CD4-positive, alpha-beta memory T cell (primary cell): ENCODE measurements at places on chromosomes 5 and 9.

GRCh38 chr9:127754099-127755060, 19.3 kb upstream of the TOR2A start:
- H3K27ac ChIP-seq: no peak overlapping the region
- peaks cover 48% of the 10 kb centered on the region for H3K36me3 ChIP-seq
- H3K4me1 ChIP-seq: no peaks in the 10 kb centered on the region
- no peak overlapping the region for H3K4me3 ChIP-seq

DNA sequence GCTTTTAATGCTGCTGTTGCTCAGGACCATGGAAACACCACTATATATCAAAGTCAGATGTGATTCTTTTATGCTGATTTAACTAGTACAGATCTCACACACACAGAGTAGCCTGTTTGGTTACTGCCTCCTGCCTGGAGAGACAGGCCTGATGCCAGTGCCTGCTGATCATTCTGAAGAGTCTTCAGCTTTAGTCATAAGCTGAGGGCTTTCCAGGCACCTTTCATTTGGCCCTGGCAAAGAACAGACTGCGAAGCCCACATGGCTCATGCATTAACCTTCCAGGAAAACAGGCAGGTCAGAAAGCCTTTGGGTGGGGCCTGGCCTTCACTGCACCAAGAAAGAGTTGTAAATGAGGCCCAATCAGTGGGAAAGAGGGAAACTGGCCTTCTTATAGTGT, 144.7 kb downstream of the SAXO1 start:
- no peaks in the 10 kb centered on the region for H3K27me3 ChIP-seq
- no peaks in the 10 kb centered on the region for H3K4me1 ChIP-seq
- no peaks in the 10 kb centered on the region for H3K36me3 ChIP-seq

DNA sequence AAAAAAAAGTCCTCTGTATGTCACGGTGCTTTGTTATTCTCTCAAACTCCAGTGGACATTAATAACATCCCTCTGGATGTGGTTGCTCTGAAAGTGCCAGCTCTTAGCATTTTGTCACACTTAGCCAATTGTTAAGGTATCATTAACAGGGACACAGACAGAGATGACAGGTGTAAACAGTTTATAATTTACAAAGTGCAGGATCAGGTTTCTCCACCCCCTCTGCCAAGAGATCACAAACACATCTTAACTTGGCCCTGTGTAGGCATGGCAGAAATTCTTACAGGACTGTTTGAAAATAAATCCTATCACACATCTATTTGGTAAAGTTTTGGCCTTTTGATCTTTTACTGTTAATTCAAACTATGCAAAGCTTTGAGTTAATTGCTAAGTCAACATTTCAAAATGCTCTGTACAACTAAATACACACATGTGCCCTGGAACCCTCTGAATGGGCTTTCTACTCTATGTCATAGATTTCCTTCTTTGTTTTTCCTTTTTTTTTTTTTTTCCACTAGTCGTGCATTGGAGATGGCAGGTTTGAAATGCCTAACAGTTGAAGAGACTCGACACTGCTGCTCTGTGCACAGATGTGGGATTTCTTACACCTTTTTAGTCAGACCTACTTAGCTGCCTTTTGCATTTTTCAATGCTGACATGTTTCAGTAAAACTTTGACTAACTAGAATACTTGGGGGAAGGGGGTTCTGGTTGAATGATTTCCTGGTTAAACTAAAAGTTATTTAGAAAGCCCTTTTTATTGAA, 41.7 kb downstream of the SEMA6A start:
- no peaks in the 10 kb centered on the region for H3K36me3 ChIP-seq
- no peak overlapping the region for H3K4me3 ChIP-seq
- H3K27ac ChIP-seq: no peak overlapping the region
- DNase-seq: no peak
- H3K4me1 ChIP-seq: no peaks in the 10 kb centered on the region

- H3K36me3 ChIP-seq: no peaks in the 10 kb centered on the region
- no peaks in the 10 kb centered on the region for H3K4me1 ChIP-seq
- no peak for DNase-seq
- H3K4me3 ChIP-seq: no peak overlapping the region
- no peak overlapping the region for H3K27ac ChIP-seq
- no peaks in the 10 kb centered on the region for H3K27me3 ChIP-seq
Observed at GRCh38 chr5:137315109-137315508, 184.0 kb downstream of the SPOCK1 start.

GRCh38 chr9:101027236-101027635, 1.3 kb upstream of the PLPPR1 start:
- no peaks in the 10 kb centered on the region for H3K27me3 ChIP-seq
- H3K4me1 ChIP-seq: no peaks in the 10 kb centered on the region
- no peak overlapping the region for H3K27ac ChIP-seq
- H3K36me3 ChIP-seq: no peaks in the 10 kb centered on the region
- DNase-seq: no peak

- no peaks in the 10 kb centered on the region for H3K27me3 ChIP-seq
- no peak for DNase-seq
- H3K4me1 ChIP-seq: no peaks in the 10 kb centered on the region
- H3K27ac ChIP-seq: no peak overlapping the region
- H3K36me3 ChIP-seq: no peaks in the 10 kb centered on the region
- H3K4me3 ChIP-seq: no peak overlapping the region
Observed at GRCh38 chr9:71858102-71858798, 52.7 kb downstream of the ABHD17B start.

DNA sequence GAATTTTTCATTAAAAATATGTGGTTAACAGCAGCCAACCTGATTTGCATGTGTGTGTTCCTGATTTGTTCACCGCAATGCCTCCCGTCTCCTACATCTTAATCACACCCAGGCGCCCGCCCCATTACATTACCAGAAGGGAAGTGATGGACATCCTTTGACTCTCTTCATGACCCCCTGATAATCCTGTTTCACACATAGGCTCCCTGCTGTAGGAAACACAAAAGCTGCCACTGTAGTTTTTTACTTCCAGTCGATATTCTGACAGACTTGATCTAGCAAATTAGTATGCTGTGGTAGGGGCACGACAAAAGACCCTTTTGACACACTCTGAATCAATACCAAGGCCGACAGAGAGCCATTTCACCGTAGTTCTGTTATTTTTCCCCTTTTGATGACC, 287.8 kb upstream of the ISL1 start:
- DNase-seq: no peak
- no peaks in the 10 kb centered on the region for H3K27me3 ChIP-seq
- no peaks in the 10 kb centered on the region for H3K4me1 ChIP-seq
- no peaks in the 10 kb centered on the region for H3K36me3 ChIP-seq
- no peak overlapping the region for H3K27ac ChIP-seq

- DNase-seq: no peak
- no peaks in the 10 kb centered on the region for H3K27me3 ChIP-seq
- no peak overlapping the region for H3K4me3 ChIP-seq
- H3K4me1 ChIP-seq: no peaks in the 10 kb centered on the region
- no peak overlapping the region for H3K27ac ChIP-seq
- no peaks in the 10 kb centered on the region for H3K36me3 ChIP-seq
Observed at GRCh38 chr9:26502311-26502710, 390.3 kb downstream of the CAAP1 start.

GRCh38 chr9:120338340-120338739, 241.6 kb downstream of the CDK5RAP2 start:
- H3K27ac ChIP-seq: no peak overlapping the region
- H3K36me3 ChIP-seq: no peaks in the 10 kb centered on the region
- no peak overlapping the region for H3K4me3 ChIP-seq
- no peaks in the 10 kb centered on the region for H3K27me3 ChIP-seq

- H3K27me3 ChIP-seq: no peaks in the 10 kb centered on the region
- H3K27ac ChIP-seq: no peak overlapping the region
- H3K36me3 ChIP-seq: no peaks in the 10 kb centered on the region
- no peak for DNase-seq
Observed at GRCh38 chr5:15492545-15492944, 7.4 kb upstream of the FBXL7 start.

DNA sequence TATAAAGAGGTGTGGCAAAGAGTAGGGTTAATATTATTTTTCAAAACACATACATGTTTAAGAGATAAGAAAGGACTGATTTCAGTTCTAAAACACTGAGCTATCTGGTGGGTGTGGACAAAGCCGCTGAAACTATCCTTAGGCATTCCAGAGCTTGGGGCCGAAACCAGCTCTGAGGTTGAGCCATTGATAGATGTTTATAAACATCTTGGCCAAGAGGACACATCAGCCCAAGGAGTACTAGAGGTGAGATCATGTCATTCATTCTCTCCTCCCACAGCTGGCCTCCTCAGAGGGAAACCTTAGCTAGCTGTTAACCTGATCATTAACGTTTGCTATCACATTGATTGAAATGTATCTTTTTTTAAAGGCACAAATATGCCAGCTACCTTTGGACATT, 89.9 kb downstream of the NLN start:
- H3K27ac ChIP-seq: no peak overlapping the region
- no peaks in the 10 kb centered on the region for H3K36me3 ChIP-seq
- H3K27me3 ChIP-seq: no peaks in the 10 kb centered on the region
- no peak for DNase-seq
- H3K4me1 ChIP-seq: peaks cover 11% of the 10 kb centered on the region

DNA sequence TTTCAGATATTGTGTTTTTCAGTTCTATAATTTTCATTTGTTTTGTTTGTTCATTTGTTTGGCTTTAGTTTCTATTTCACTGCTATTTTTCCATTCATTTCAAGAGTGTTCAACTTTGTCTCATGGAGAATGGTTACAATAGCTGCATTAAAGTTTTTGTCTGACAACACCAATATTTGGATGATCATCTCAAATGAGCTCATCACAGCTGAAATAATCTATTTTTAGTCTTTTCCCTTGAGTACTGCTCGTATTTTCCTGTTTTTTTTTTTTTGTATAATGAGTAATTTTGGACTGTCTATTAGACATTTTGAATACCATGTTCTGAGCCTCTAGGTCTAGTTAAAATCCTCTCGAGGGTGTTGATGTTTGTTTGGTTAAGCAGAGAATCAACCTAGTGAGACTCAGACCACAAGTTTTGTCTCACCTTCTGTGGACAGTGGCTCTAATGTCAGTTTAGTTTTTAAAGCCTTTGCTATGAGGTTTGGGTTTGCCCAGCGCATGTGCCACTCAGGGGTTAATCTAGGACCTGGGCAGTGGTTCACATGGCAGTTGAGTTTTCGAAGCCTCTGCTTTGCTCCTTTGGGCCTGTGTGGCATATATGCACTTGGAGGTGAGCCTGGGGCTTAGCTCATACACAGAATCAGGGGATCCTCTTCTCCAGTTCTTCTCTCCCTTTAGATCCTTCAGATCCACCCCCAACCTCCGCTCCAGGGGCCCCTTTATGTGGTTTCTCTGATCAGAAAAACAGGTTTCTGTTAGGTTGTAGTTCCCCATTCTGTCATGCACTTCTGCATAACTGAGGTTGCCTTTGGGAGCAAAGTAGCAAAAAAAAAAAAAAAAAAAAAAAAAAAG, 79.8 kb downstream of the ARSB start:
- H3K27ac ChIP-seq: no peak overlapping the region
- no peak for DNase-seq
- H3K36me3 ChIP-seq: no peaks in the 10 kb centered on the region
- no peaks in the 10 kb centered on the region for H3K27me3 ChIP-seq
- H3K4me3 ChIP-seq: no peak overlapping the region
- no peaks in the 10 kb centered on the region for H3K4me1 ChIP-seq

DNA sequence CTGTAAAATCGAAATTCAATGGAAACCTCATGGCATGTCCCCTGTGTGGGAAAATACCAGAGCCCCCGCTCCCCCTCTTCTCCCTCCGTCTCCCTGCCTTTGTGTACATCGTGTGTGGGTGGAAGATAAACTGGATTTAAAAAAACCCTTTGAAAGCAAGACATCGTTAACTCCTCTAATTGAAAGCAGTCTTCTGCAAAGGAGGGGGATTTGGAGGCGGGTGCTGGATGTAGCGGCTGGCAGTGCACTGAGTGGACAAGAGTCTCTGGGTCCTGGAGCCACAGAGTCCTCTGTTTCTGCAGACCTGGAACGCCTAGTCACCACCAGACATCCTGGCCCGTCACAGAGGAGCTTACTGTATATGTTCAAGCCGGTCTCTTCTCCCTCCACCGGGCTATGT, 169.4 kb downstream of the PAPPA start:
- no peak overlapping the region for H3K27ac ChIP-seq
- no peaks in the 10 kb centered on the region for H3K27me3 ChIP-seq
- H3K4me1 ChIP-seq: no peaks in the 10 kb centered on the region
- no peak for DNase-seq

DNA sequence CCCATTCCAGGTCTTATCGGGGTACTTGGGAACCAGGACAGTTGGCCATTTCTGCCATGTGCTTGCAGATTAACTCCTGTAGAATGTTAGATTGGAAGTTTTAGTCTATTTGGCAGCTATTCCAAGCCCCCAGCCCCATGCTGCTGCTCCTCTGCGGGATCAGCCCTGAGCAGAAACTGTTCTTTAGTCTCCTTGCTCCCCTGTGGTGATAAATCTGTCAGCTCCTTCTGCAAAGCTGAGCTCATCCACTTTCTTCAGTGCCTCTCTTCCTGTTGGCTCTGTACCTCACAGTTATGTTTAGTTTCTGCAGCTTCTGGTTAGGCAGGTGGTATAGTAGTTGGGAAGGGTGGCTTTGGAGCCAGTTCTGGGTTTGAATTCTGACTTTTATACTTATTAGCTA, 170.4 kb downstream of the GRIA1 start:
- H3K27me3 ChIP-seq: no peaks in the 10 kb centered on the region
- H3K36me3 ChIP-seq: no peaks in the 10 kb centered on the region
- no peak overlapping the region for H3K4me3 ChIP-seq

- H3K4me1 ChIP-seq: no peaks in the 10 kb centered on the region
- H3K36me3 ChIP-seq: no peaks in the 10 kb centered on the region
- no peak overlapping the region for H3K27ac ChIP-seq
Observed at GRCh38 chr5:64666078-64666477, 24.2 kb upstream of the SHISAL2B start.

- H3K4me1 ChIP-seq: peaks cover 4% of the 10 kb centered on the region
- no peaks in the 10 kb centered on the region for H3K36me3 ChIP-seq
- no peaks in the 10 kb centered on the region for H3K27me3 ChIP-seq
- H3K4me3 ChIP-seq: no peak overlapping the region
Observed at GRCh38 chr9:96859461-96860198, 5.3 kb upstream of the ZNF782 start.

GRCh38 chr9:134556531-134557068, 85.0 kb upstream of the COL5A1 start:
- no peak for DNase-seq
- no peak overlapping the region for H3K27ac ChIP-seq
- H3K4me3 ChIP-seq: no peak overlapping the region
- H3K4me1 ChIP-seq: no peaks in the 10 kb centered on the region
- H3K27me3 ChIP-seq: no peaks in the 10 kb centered on the region
- H3K36me3 ChIP-seq: no peaks in the 10 kb centered on the region

GRCh38 chr9:935348-935965, 41.0 kb upstream of the DMRT3 start:
- H3K27ac ChIP-seq: no peak overlapping the region
- no peaks in the 10 kb centered on the region for H3K27me3 ChIP-seq
- no peak for DNase-seq
- no peak overlapping the region for H3K4me3 ChIP-seq
- no peaks in the 10 kb centered on the region for H3K36me3 ChIP-seq

GRCh38 chr9:6384732-6385131, 28.3 kb upstream of the UHRF2 start:
- no peak for DNase-seq
- no peak overlapping the region for H3K4me3 ChIP-seq
- H3K27ac ChIP-seq: no peak overlapping the region
- no peaks in the 10 kb centered on the region for H3K36me3 ChIP-seq

DNA sequence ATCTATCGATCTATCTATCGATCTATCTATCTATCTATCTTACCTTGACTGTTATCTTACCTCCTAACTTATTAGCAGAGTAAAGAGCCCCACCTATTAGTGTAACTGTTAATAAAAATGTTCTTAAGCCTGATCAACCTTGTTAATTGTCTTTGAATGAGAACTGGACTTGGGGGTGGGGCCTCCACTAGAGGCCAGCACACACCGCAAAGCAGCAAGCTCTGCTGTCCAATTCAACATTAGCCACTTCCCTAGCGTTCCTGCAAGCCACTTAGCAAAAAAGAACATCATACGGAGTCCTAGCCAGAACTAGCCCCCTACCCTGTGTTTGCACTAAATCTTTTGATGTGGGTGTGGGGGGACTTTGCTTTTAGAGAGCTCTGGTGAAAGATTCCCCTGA, 515.8 kb downstream of the KDM4C start:
- no peaks in the 10 kb centered on the region for H3K36me3 ChIP-seq
- H3K27me3 ChIP-seq: no peaks in the 10 kb centered on the region
- no peak for DNase-seq
- no peaks in the 10 kb centered on the region for H3K4me1 ChIP-seq
